ENCODE measurements at places on chromosomes 11 and 22. TPM values are rescaled to one million over a fixed set of nuclear protein-coding genes. Genes with fewer than 3 reads are reported as not detected.

The CPT1A gene
- total RNA-seq = 26.2 TPM

The UBQLN3 gene
- not detected for total RNA-seq

The GSTT2B gene
- total RNA-seq = 0.46 TPM

The GAB2 gene
- total RNA-seq = 51.7 TPM

The OR10D3 gene
- not detected for total RNA-seq

DNA sequence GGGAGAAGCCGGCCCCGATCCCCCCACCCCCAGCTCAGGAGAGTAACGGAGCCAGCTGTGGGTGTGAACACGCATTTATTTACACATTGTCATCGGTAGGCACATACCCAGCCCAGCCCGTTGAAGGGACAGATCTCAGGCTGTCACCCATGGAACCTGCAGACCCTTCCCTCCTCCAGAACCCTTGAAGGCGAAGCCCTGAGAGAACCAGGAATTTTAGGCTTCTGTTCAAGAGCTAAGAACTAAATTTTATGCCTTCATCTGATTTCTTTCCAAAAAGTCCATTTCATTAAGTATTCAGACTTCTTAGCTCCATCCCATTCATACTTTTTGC lies 379 bp upstream of the BRMS1 start:
- H3K4me3 ChIP-seq = peak overlapping the region; percentile 97
- H3K36me3 ChIP-seq = peaks cover 4% of the 10 kb centered on the region
- H3K27ac ChIP-seq = peak overlapping the region; percentile 90
- no peak for DNase-seq
- H3K4me1 ChIP-seq = peaks cover 55% of the 10 kb centered on the region
- no peaks in the 10 kb centered on the region for H3K27me3 ChIP-seq

DNA sequence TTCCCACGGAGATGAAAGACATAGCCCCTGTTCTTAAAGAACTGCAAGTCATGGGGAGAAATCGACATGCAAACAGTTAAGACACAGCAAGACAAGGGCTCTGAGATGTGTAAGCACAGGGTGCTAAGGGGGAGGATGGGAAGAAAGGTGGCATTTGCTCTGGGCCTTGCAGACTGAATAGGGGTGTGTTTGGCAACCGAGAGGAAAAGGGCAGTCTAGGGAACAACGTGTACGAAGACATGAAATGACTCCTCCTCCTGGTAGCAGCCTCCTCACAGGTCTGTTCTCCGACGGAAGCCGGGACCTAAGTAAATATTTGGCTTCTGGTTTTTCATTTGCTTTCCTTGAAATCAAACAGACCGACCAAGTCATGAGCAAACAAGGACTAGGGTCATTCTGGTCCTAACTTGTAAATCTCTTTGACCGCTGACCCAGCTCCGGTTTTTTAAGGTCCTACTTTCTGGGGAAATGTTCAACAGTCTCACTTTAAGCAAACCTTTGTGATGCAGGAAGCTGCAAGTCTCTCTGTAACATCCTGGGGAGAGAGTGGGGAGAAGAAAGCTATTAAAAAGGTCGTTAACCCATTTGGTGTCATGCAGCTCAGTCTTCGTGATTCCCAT lies 19.7 kb downstream of the NNMT start:
- H3K27ac ChIP-seq = peak overlapping the region; percentile 20
- H3K36me3 ChIP-seq = no peaks in the 10 kb centered on the region
- H3K4me1 ChIP-seq = peaks cover 44% of the 10 kb centered on the region
- peaks cover 2% of the 10 kb centered on the region for H3K27me3 ChIP-seq

DNA sequence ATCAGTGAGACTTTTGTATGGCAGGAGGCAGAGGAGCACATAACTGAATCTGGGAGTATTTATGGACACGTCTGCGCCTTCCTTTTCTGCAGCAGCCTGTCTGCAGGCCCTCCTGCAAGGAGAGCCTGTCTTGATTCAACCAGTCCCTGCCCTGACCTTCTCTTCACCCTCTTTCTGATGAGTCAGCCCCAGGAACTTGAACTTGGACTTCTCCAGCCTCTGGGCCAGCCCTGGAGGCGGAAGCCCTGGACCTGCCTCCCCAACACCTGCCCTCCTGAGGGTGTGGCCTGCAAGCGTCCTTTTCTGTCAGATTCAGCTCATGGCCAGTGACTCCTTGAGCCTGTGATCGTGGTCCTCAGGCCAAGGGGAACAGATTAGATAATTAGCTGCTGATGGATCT lies 20.0 kb downstream of the DAGLA start:
- no peak for DNase-seq
- H3K4me3 ChIP-seq = no peak overlapping the region
- H3K36me3 ChIP-seq = no peaks in the 10 kb centered on the region
- no peaks in the 10 kb centered on the region for H3K27me3 ChIP-seq
- H3K27ac ChIP-seq = no peak overlapping the region

GRCh38 chr11:73227571-73228211 lies 9.6 kb downstream of the P2RY2 start:
- H3K36me3 ChIP-seq = no peaks in the 10 kb centered on the region
- no peaks in the 10 kb centered on the region for H3K4me1 ChIP-seq
- DNase-seq = no peak
- H3K4me3 ChIP-seq = no peak overlapping the region
- no peak overlapping the region for H3K27ac ChIP-seq
- peaks cover 13% of the 10 kb centered on the region for H3K27me3 ChIP-seq

DNA sequence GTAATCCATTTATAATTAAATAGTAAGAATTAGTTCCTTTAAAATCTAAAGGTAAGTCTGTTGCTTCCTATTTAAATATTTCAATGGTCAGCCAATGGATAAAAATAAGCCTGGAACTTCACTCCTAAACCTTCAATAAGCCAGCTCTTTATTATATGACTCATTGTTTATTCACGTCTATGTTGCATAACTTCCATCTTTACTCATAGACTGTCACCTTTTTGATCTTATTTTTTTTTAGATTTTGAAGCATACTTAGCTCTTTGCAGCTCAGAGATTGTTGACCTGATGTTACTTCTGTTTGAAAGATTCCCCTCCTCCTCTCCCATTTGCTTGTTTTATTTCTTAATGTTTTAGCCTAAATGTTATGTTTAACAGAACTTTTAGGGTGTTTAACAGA lies 1571.2 kb upstream of the RAG2 start:
- H3K4me1 ChIP-seq = no peaks in the 10 kb centered on the region
- H3K4me3 ChIP-seq = no peak overlapping the region
- DNase-seq = no peak
- peaks cover 7% of the 10 kb centered on the region for H3K36me3 ChIP-seq

- peaks cover 8% of the 10 kb centered on the region for H3K4me1 ChIP-seq
- peaks cover 31% of the 10 kb centered on the region for H3K27me3 ChIP-seq
- no peak overlapping the region for H3K27ac ChIP-seq
- H3K36me3 ChIP-seq = no peaks in the 10 kb centered on the region
Measured at GRCh38 chr11:8032576-8033304, 45.6 kb downstream of the EIF3F start.

- H3K27ac ChIP-seq = no peak overlapping the region
- no peak for DNase-seq
- H3K4me3 ChIP-seq = no peak overlapping the region
- H3K36me3 ChIP-seq = no peaks in the 10 kb centered on the region
- no peaks in the 10 kb centered on the region for H3K4me1 ChIP-seq
Measured at GRCh38 chr22:19546680-19547079, 22.5 kb upstream of the CLDN5 start.

DNA sequence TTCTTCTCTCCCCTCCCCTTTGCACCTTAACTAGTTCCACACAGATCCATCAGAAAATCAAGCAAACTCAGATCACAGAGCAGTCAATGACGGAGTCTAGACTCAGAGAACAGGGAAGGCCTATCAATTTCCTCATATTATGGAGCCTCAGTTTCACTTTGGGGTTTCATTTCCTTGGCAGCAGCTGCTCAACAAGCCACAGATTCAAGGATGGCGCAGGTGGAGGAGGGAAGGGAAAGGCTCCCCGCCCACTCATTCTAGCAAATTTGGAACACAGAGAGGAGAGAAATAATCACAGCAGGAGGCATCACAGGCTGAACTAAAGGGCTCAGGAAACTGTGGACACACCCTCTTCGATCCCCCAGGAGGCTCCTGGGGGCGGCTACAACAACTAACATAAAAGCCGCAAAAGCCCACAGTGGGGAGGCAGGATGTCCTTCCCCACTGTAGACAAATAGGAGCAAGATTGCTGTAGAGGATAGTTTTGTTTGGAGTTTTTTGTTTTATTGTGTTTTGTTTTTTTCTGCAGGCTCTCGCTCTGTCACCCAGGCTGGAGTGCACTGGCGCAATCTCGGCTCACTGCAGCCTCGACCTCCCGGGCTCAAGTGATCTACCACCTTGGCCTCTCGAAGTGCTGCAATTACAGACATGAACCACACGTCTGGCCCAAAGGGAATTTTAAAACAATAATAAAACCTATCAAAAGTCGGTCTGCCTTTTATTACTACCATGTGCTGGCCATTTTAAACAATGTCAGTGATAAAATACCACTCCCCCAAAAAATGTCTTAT lies 3.4 kb downstream of the PLAAT3 start:
- peaks cover 12% of the 10 kb centered on the region for H3K4me1 ChIP-seq
- DNase-seq = no peak
- no peaks in the 10 kb centered on the region for H3K27me3 ChIP-seq
- H3K4me3 ChIP-seq = no peak overlapping the region
- H3K36me3 ChIP-seq = no peaks in the 10 kb centered on the region
- no peak overlapping the region for H3K27ac ChIP-seq

- no peaks in the 10 kb centered on the region for H3K4me1 ChIP-seq
- no peak overlapping the region for H3K4me3 ChIP-seq
- H3K36me3 ChIP-seq = peaks cover 3% of the 10 kb centered on the region
- DNase-seq = no peak
- no peaks in the 10 kb centered on the region for H3K27me3 ChIP-seq
Measured at GRCh38 chr11:87299041-87299481, 261.3 kb downstream of the TMEM135 start.

DNA sequence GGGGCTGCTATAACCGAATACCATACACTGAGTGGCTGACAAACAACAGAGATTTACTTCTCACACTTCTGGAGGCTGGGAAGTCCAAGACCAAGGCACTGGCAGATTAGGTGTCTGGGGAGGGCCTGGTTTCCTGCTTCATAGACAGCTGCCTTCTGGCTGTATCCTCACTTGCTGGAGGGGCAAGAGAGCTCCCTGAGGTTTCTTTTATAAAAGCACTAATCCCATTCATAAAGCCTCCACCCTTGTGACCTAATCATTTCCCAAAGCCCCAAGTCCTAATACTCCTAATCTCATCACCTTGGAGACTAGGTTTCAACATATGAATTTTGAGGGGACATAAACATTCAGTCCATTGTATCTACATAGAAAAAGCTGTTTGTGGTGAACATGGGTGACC lies 131.8 kb downstream of the KIRREL3 start:
- no peak overlapping the region for H3K27ac ChIP-seq
- DNase-seq = no peak
- no peaks in the 10 kb centered on the region for H3K4me1 ChIP-seq

DNA sequence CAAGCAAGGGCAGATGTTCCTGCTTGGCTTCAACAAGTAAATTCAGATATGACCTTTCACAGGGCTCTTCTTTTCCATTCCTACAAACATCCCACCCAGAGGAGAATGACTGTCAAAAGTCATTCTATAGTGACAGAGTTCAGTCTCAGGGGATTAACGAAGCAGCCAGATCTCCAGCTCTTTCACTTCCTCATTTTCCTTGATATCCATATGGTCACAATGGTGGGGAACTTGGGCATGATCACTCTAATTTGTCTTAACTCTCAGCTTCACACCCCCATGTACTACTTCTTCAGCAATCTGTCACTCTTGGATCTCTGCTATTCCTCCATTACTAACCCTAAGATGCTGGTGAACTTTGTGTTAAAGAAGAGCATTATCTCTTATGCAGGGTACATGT lies 15.0 kb upstream of the OR8B8 start:
- H3K36me3 ChIP-seq = no peaks in the 10 kb centered on the region
- H3K27me3 ChIP-seq = peaks cover 6% of the 10 kb centered on the region
- no peak overlapping the region for H3K4me3 ChIP-seq
- no peak overlapping the region for H3K27ac ChIP-seq
- no peak for DNase-seq
- no peaks in the 10 kb centered on the region for H3K4me1 ChIP-seq

- H3K4me3 ChIP-seq = no peak overlapping the region
- H3K4me1 ChIP-seq = no peaks in the 10 kb centered on the region
- H3K36me3 ChIP-seq = no peaks in the 10 kb centered on the region
- DNase-seq = no peak
- H3K27me3 ChIP-seq = peaks cover 26% of the 10 kb centered on the region
- no peak overlapping the region for H3K27ac ChIP-seq
Measured at GRCh38 chr11:120178561-120179056, 32.2 kb upstream of the OAF start.
